ENCODE measurements at places on chromosomes 4 and X.

GRCh38 chr4:109915385-109916026 lies 2.8 kb downstream of the EGF start:
- DNase-seq: no peak

GRCh38 chr4:169437299-169438047 lies 166.7 kb upstream of the SH3RF1 start:
- DNase-seq: no peak

- DNase-seq: peak; percentile 94
Measured at GRCh38 chrX:38800981-38801845, at the start of gene MID1IP1. TSS of gene MID1IP1 (plus strand) at chrX:38801459. CDS start at chrX:38804947, 3,488 bp downstream.

DNA sequence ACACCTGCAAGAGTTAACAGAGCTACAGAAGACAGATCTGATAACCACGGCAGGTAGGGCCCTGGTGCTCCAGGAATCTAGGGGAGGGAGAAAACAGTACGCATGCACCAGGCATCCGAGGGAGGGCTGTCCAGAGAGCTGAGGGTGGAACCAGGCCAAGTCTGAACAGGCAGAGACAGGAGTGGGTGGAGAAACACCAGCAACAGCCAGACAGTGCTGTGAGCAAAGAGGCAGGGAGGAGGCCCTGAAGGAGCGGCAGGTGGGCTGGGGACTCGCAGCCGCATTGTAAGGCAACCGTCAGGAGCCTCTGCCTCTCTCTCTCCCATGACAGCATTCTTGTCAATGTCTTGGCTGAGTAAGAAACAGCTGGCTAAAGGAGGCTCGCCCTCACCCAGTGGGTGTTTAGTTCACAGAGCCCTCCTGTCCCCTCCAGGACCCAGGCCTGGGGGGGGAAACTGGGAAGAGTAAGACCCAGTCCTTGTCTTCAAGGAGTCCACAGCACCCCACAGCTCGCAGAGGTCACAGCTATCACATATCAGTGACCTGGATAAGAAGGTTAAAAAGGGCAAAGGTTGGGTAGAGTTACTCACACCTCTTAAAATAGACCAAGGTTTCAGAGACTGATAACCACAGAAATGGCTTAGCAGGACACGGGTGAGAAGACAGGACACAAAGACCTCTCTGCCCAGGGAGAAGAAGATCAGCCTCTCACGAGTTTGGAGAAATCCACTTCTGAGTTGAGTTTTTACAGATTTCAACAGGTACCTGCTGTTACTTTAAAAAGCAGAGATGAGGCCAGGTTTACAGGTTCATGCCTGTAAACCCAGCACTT lies 10.5 kb downstream of the ACSL1 start:
- peak; percentile 84 for DNase-seq

GRCh38 chr4:16607241-16608066 lies 291.0 kb downstream of the LDB2 start:
- no peak for DNase-seq

DNA sequence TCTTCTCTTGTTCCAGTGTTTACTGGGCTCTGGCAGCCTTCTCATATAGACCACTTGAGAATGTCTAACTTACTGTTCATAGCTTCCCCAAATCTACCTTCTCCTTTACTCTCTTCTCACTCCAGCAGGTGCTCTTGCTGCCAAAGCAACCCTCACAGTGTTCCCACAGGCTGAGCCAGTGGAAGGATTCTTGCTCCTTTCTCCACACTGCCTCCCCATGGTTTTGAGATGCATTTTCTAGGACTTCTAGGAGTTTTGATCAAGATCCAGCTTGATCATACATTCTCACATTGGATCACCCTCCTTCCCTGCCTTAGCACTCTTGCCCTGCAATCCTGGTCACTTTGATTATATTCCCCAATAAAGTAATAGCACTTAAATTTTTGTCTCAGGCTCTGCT lies 230.8 kb downstream of the TMEM47 start:
- no peak for DNase-seq

- no peak for DNase-seq
Measured at GRCh38 chrX:48927736-48928382, 9.0 kb upstream of the PIM2 start.

- DNase-seq: peak; percentile 24
Measured at GRCh38 chr4:2060611-2061185, 1.6 kb downstream of the NAT8L start.

DNA sequence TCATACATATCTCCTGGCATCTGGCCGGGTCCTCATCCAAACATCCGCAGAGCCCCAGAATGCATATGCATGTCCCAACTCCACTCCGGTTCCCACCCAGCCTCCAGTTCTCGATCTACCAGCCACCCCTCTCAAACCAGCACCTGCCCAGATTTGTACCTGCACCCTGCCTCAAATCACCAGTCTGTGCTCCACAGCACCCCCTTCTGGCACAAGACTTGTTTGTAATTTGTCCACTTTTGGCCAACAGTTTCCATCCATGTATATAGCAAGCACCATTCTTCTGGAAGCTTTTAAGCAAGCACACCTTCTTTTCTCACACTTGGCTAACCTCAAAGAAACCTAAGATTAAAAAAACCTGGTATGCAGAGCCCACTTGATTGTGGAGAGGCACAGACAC lies 644.1 kb downstream of the MID1IP1 start:
- DNase-seq: no peak

DNA sequence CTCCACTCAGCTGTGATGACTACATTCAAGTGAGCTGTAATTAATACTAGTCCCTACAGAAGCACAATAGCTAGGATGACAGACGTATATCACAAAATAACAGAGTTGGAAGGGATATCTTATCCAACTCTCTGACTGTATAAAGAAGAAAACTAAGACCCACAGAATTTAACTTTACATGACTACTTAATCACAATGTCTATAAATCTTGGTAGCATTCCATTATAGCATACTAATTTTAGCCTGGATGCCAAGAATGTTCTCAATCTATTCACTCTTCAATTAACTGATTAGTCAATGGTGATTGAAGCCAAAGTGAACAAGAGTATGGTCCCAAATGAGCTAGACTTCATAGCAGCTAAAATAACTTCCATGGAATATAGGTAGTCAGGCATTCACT lies 31.2 kb downstream of the RPS6KA6 start:
- DNase-seq: no peak

GRCh38 chrX:151982222-151982621 lies 7.7 kb upstream of the GABRE start:
- DNase-seq: no peak

GRCh38 chr4:126238013-126238412 lies 923.3 kb downstream of the FAT4 start:
- DNase-seq: no peak

- peak; percentile 15 for DNase-seq
Measured at GRCh38 chr4:8859550-8860095, 12.0 kb downstream of the HMX1 start.

- no peak for DNase-seq
Measured at GRCh38 chr4:73573794-73574528, 46.3 kb downstream of the RASSF6 start.

GRCh38 chr4:117971403-117971802 lies 62.9 kb upstream of the NDST3 start:
- no peak for DNase-seq

- no peak for DNase-seq
Measured at GRCh38 chr4:66688674-66689073, 856.6 kb downstream of the CENPC start.

DNA sequence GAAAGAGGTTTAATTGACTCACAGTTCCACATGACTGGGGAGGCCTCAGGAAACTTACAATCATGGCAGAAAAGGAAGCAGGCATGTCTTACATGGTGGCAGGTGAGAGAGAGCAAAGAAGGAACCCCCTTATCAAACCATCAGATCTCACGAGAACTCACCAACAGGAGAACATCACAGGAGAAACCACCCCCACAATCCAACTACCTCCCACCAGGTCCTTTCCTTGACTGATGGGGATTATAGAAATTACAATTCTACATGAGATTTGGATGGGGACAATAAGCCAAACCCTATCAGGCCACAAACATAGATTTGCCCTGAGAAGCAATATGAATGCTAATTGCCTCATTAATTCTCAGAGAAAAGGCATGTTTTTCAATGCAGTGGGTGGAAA lies 138.2 kb upstream of the RAPGEF2 start:
- no peak for DNase-seq

DNA sequence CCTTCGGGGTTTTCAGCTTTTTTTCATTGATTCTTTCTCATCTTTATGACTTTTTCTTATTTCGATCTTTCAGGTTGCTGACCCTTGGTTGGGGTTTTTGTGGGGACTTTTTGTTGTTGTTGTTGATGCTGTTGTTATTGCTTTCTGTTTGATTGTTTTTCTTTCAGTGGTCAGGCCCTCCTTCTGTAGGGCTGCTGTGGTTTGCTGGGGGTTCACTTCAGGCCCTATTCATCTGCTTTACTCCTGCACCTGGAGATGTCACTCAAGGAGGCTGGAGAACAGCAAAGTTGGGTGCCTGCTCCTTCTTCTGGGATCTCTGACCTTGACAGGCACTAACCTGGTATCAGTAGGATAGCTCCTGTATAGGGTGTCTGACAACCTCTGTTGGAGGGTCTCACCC lies 39.9 kb upstream of the PCDH18 start:
- no peak for DNase-seq

- DNase-seq: no peak
Measured at GRCh38 chrX:29487714-29488113, 727.6 kb upstream of the MAGEB2 start.

DNA sequence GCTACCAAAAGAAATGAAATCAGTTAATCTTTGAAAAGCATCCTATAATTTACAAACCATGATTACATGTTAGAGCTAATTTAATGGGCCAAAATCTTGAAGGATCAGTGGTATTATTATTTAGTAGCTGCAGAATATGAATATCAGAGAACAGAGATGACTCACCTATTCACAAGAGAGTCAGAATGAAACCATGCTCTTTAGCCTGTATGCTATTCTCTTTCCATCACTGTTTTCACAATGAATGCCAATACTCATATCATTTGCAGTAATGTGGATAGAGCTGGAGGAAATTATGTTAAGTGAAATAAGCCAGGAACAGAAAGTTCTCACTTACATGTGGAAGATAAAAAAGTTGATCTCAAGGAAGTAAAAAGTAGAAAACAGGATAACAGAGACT lies 414.1 kb downstream of the CENPC start:
- DNase-seq: no peak

DNA sequence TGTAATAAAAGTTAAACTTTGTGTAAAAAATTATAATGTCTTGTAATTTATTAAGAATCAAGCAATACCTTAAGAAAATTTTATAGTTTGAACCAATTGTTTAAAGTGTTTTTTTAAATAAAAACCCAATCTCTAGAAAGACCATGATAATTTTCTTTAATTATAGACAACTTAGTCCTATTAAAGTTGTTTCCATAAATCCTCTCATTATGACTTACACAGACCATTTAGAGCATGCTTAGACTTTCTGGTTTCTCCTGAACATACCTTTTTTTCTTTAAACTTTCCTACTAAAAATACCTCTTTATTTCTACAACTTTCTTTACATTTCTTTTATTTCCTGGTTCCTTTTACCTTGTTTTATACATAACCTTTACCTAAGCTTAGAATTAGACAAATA lies 837.4 kb downstream of the PCDH19 start:
- DNase-seq: no peak

DNA sequence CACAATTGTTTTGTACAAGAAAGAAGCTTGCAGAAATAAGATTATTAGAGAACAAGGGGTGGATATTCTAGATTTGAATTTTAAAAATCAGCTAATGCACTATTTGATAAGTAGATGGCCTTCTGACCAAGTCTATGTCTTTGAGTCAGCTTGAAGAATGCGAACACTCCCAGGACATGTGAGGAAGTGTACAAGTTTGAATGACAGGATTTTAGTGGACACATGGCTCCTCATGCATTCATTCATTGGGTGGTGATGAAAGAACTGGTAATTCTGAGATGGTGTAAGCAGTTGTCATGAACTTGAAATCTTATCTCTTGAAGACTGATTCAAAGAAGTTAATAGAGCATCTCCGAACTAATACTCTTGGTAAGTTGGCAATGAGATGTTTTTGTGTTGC lies 548.2 kb upstream of the CNKSR2 start:
- DNase-seq: no peak

- DNase-seq: peak; percentile 69
Measured at GRCh38 chr4:109302361-109303139, at the start of gene COL25A1. TSS of gene COL25A1 (minus strand) at chr4:109302658.

DNA sequence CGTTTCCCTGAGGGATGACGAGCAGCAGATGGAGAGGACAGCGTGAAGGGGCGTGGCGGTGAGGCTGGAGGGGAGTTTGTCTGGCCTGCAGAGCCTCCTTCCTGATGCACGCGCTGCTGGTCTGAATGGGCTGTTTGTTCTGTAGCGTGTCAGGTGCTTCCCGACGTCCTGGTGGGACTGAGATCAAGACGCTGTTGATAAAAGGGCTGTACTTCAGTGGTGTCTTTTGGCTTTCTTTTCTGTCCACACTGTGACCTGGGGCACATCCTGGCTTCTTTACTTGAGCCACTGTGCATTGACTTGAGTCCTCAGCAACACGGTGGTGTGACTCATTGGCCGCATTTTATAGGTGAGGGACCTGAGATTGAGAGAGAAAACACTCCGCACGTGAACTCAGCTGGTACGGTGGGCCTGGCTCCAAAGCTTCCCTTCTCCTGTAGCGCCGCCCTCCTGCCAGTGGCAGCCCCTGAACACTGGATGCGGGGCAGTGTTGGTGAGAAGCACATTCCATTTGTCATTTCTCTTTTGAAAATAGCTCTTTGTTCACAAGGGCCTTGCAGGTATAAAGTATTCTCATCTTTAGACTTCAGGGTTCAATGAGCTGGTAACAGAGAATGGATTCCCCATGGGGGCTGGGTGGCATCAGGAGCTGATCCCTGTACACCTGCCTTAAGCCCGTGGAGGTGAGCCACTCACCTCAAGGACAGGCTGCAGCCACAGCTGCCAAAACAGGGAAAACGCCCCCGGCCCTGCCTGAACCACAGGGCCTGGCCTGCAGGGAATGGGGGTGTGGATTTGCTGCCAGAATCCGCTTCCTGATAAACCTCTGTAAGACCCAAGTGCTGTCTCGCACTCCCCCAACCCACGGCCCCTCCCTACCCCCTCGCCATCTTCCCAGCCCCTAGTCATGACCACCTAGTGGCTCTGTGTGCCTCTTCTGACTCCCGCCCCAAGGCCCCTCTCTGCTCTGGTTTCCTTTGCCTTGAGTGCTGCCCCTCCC lies 29.2 kb downstream of the NSG1 start:
- DNase-seq: no peak

DNA sequence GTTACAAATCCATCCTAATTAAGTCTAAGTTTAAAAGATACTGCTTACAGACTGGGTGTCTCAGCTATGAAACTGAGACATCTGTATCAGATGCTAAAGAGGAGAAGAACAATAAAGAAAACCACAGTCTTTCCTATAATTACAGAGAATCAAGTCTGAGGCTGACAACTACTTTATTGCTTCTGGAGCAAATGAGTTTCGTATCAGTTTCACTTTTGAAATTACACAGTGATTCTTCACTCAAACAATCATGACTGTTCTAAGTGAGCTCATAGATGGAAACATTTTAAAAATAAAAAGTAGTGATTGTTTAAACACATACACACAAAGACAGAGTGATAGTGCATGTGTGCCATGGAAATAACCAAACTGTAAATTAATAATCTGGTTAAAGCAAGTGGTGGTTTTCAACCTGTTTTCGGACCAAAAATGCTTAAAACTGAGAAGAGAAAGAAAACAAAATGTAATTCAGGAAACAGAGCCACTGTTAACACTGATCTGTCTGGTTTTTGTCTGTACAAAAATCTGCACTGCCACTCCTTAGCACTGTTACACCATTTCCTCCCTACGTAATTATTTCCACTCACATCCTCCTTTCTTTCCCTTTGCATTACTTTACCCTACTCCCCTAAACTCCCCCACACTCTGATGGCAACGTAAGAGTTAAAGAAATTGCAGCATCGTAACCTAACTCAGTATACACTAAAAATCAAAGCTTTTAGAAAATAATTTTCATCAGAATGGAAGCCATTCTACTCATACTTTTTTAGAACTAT lies 12.5 kb downstream of the RFC1 start:
- no peak for DNase-seq

GRCh38 chrX:2540426-2540947 lies 39.7 kb upstream of the DHRSX start:
- DNase-seq: no peak
